ENCODE measurements at places on chromosomes 11 and 22.

DNA sequence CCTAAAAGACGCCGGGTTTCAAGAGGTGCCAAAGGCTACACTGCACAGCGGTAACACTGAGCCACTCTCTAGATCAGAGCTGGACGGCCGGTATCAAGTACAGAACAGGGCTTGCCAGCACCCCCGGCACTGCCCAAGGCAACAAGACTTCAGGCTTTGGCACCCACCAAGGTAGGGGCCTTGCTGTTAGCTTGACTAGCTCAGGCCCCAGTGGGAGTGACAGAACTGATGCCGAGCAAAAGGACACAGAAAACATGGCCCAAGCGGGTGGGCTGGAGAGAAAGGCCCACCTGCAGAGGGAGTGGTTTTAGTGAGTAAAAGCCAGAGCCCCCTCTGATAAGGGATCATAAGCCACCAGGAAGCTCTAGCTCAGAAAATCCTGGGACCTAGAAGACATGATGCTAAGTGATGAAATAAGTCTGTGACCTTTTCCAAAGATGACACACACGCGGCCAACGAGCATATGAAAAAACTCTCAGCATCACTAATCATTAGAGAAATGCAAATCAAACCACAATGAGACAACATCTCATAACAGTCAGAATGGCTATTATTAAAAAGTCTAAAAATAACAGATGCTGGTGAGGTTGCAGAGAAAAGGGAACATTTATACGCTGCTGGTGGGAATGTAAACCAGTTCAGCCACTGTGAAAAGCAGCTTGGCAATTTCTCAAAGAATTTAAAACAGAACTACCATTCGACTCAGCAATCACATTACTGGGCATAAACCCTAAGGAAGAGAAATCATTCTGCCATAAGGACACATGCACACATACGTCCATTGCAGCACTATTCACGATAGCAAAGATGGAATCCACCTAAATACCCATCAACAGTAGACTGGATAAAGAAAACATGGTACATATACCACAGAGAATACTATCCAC is 12.9 kb downstream of the EHD1 start:
- DNase-seq = peak; percentile 80

DNA sequence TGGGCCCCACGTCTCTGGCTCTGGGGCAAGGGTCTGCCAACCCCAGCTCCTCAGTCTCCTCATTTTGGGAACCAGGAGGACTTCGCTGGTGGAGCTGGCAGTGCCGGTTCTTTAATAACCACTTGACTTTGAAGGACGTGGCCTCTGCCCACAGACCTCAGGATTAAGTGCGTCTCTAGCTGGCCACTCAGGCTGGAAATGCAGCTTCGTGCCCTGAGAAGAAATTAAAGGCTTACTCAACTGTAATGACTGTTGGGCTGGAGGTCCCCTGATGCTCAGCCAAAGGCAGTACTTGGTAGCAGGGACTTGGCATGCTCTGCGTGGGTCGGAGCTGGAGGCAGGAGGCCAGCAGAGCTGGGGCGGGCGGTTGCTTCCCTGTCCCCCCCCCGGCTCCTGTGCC is 16.7 kb upstream of the PARVG start:
- DNase-seq = no peak

GRCh38 chr22:26535603-26535908 is 23.3 kb upstream of the TFIP11 start:
- no peak for DNase-seq

GRCh38 chr11:113270080-113270479 is 44.3 kb upstream of the TTC12 start:
- DNase-seq = no peak

GRCh38 chr11:13260201-13260962 is 17.2 kb upstream of the BMAL1 start:
- DNase-seq = no peak

DNA sequence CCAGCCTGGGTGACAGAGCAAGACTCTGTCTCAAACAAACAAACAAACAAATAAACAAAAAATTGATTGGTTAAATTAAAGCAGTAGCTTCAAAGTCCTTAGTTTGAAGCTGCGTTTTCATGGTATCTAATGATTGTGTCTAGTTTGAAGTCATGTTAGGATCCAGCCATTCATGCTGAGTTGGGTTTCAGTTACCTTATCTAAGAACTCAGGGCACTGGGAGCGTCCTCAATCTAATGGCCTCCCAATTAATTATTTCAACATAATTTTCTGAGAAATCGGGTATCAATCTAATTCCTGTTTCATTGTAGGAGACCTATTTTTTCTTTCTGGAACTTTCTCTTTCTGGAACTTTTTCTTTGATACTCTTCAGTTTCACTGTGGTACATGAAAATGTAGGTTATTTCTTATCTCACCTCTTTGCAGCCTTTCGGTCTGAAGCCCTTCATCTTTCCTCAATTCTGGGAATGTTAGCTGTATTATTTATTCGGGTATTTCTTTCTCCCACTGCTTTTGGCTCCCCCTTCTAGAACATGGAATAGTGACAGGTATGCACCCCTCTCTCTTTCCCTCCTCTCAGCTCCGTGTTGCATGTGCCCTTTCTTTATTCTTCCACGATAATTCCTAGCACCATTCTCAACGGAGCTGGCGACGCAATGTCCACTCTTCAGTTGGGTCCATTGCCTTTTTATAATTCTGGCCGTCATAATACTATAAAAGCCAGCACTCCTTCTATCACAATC is 24.3 kb upstream of the B4GALNT4 start:
- no peak for DNase-seq

GRCh38 chr11:65655570-65656332 is 7.0 kb downstream of the RELA start:
- DNase-seq = no peak

DNA sequence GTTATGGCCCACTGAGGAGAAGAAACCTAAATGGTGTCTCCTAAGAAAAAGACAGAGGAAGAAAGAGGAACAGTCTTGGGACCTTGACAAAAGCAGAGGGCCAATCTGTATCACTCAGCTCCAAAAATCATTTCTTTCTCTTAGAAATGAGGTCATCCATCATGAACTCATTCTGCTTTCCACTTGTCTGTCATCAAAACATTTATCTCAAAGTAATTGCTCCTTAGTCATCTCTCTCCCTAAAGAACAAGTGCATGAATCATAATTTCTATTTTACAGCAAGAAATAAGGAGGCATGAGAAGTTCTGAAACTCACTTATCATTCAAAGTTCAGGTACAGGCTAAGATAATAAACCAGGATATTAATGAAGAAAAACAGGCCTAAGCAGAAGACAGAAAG is 375.6 kb downstream of the KCNA4 start:
- DNase-seq = no peak

- DNase-seq = peak; percentile 79
These were observed 23.1 kb downstream of the PTPN5 start for GRCh38 chr11:18768472-18768901.

GRCh38 chr11:90997241-90997640 is 774.4 kb upstream of the CHORDC1 start:
- DNase-seq = no peak

GRCh38 chr11:96538104-96538503 is 148.3 kb downstream of the JRKL start:
- peak; percentile 75 for DNase-seq

DNA sequence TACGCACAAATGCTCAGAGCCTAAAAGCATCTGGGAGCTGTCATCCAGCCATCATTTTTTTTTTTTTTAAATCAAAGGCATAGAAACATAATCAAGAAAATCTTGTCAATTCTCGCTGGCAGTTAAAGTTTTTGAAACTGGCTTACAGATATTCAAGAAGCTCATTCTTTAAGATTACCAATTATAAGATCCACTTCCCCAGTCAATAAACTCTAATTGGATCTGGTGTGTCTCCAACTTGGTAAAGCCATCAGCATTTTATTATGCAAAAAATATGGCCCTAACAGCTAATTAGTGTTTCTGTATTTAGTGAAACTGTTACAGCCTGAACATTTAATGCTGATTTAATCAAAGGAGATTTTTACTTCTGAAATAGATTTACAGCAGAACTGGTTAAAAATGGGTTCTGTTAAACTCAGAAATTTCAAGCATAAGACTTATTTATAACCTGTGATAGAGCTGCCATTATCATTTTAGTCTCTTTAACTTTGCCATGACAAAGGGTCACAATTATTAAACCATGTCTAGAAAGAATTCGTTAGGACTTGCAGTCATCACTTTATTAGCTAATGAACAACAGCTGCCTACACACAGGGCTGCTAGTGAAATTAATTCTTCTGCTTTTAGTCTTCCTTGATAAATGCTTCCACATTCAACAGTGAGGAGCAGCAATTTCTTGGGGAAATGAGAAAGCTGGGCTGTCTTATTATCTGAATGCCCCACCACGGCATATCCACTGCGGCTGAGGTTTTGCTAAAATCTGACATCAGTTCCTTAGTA is 176.4 kb upstream of the PITPNB start:
- no peak for DNase-seq

- no peak for DNase-seq
These were observed 124.0 kb downstream of the FEZ1 start for GRCh38 chr11:125372088-125372487.

DNA sequence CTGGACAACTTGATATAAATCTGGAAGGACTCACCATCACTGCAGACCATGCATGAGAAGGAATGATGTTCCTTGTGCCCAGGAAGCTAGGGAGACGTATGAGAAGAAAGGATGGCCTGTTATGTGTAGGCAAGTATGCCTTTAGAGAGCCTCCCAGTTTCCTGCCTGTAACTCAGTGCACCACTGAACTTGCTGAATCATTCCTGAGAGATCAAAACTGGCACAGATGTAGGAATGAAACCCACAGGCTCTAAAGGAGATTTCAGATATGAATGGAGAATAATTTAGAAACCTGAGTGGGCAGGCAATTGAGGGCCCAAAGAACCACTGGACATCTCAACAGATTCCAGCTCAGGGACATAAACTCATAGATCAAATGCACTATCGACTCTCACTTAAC is 38.4 kb upstream of the PRSS23 start:
- no peak for DNase-seq

DNA sequence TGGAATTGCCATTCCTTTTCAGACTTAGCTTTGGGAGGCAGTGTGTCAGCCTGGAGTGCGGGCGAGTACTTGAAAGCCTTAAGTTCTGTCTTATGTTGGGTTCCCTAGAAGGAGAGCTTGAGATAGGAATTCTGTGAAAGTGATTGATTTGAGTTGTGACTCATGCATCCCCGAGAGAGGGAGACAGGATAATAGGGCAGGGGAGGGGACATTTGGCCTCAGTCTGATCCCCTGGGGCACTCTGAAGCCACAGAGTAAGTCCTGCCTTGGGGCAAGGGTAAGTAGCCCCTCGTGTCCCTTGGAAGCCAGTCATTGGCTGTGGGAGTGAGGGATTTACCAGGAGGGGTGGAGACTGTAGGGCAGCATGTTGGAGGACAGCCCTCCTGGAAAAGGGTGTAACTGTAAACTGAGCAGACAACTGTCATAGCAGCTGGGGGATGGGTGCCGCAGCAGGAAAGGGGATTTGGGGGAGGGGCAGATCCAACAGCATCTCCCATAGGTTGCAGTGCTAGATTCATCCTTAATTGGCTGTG is 44.0 kb downstream of the KIAA1671 start:
- DNase-seq = no peak

DNA sequence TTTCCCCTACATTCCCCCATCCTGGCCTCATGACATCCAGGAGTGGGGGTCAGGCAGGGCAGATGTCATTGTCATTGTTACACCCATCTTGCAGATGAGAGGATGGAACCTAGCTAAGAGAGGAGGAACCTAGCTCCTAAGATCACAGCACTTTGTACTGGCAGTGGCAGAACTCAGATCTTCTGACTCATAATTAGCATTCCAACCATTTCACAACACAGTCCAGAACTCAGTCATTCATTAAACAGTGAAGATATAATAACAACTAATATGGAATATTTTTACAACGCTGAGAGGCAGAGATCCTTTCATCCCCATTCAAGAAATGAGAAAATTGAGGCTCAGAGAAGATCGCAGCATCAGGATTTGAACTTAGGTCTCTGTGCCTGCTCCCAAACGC is 127.8 kb downstream of the CHST1 start:
- DNase-seq = no peak

GRCh38 chr11:73283276-73284000 is 11.3 kb downstream of the P2RY6 start:
- DNase-seq = no peak

- DNase-seq = no peak
These were observed 17.5 kb upstream of the GCAT start for GRCh38 chr22:37790234-37790633.

- no peak for DNase-seq
These were observed 102.9 kb upstream of the PLET1 start for GRCh38 chr11:112363527-112363926.

- no peak for DNase-seq
These were observed 12.7 kb downstream of the CD6 start for GRCh38 chr11:60984149-60984548.

GRCh38 chr11:65221026-65221425 is 39.3 kb downstream of the CAPN1 start:
- DNase-seq = no peak

DNA sequence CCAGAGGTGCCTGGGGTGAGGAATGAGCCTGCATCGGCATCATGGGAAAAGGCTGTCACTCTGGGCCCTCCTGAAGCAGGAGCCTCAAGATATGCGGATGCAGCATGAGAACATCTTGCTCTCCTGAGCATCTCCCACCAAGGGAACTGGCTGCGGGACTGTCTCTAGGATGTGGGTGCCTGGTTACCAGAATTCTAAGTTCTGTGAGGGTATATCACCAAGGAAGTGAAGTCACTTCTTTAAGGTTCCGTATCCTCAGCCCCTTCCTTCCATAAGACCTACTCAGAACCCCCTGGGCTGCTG is 86.9 kb downstream of the GGTLC2 start:
- no peak for DNase-seq

GRCh38 chr11:114618139-114618538 is 22.6 kb upstream of the NXPE4 start:
- no peak for DNase-seq

GRCh38 chr22:43198936-43199335 is 12.0 kb upstream of the TTLL12 start:
- DNase-seq = no peak

- DNase-seq = no peak
These were observed 458.0 kb upstream of the KIRREL3 start for GRCh38 chr11:127458561-127458960.

- DNase-seq = no peak
These were observed 186.1 kb downstream of the MYO18B start for GRCh38 chr22:25928038-25928437.

DNA sequence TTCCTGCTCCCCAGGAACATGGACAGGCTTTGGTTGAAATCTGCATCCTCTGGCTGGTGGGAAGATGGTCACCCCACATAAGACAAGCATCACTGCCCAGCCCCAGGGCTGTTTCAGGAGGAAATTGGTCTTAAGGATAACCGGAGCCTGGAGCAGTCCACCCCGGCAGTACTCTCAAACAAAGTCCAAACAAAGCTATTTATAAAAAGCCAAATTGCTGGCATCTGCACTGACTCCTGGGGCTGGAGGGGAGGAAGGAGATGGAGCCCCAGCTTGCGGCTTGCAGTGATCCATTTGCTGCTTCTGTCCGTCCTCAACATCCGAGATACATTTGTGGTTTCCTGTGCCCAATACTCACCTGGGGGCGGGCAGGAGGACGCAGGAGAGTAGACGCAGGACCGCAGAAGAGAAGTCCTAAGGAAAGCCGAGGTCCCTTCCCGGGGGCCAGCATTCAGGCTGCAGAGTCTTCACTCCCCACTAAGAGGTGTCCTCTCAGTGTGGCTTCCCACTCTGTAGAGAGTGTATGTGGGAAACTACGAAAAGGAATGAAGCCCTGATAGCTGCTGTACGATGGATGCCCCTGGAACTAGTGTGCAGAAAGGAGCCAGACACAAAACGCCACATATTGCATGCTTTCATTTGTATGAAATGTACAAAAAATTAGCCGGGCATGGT is 107.3 kb upstream of the FGF3 start:
- DNase-seq = no peak

- no peak for DNase-seq
These were observed 80.3 kb downstream of the MTNR1B start for GRCh38 chr11:93049740-93050139.

GRCh38 chr22:29380032-29380781 is 8.2 kb downstream of the AP1B1 start:
- no peak for DNase-seq
